Heart right ventricle (tissue), 16 donors: ENCODE measurements at places on chromosomes 16 and 17. TPM values are rescaled to one million over a fixed set of nuclear protein-coding genes. Genes with fewer than 3 reads are reported as not detected.

GRCh38 chr17:35541434-35541833 is 4.0 kb upstream of the SLFN12L start:
- no peak for DNase-seq
- no peaks in the 10 kb centered on the region for H3K27me3 ChIP-seq
- H3K27ac ChIP-seq = peak overlapping the region; percentile 70
- peaks cover 6% of the 10 kb centered on the region for H3K4me1 ChIP-seq

- peak overlapping the region; percentile 71 for H3K27ac ChIP-seq
- peaks cover 70% of the 10 kb centered on the region for H3K4me1 ChIP-seq
- no peaks in the 10 kb centered on the region for H3K27me3 ChIP-seq
- H3K4me3 ChIP-seq = peak overlapping the region; percentile 15
Measured at GRCh38 chr17:77322514-77323412, 182.0 kb downstream of the SEC14L1 start.

DNA sequence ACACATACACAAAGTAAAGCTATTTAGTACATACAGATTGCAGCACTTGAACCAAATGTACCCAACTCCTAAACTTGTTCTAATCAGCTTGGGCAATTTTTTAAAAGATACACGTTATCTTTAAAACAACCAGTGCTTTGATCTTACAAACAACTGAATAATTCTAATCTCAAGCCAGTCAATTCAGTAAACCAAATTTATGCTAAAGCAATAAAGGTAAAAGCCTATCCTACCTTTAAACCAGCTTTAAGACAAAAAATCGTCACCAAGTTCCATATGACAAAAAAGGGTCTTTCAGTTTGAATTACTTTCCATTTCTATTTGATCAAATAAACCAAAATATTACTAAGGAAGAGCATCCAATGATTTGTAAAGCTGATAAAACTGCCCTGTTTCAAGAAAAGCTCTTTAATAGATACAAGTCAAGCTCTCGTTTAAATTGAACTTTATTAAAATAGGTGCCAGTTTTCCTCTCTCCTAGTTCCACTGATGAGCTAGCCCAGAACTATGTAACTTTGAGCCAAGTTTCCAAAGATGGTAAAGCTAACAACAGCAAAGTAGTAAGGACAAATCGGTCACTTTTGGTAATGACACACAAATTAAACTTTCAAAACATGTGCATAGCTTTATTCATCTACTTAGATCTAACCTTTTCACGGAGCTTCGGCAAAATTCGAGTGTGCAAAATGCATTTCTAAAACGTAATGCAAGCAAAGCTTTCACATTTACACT is 10.2 kb downstream of the CRYBA1 start:
- no peaks in the 10 kb centered on the region for H3K27me3 ChIP-seq
- H3K4me1 ChIP-seq = peaks cover 48% of the 10 kb centered on the region
- H3K27ac ChIP-seq = peak overlapping the region; percentile 41
- DNase-seq = no peak

- no peaks in the 10 kb centered on the region for H3K36me3 ChIP-seq
- H3K27ac ChIP-seq = no peak overlapping the region
- peak; percentile 53 for DNase-seq
- peaks cover 12% of the 10 kb centered on the region for H3K4me1 ChIP-seq
- no peak overlapping the region for H3K4me3 ChIP-seq
Measured at GRCh38 chr16:79519448-79519847, 81.1 kb downstream of the MAF start.

- H3K36me3 ChIP-seq = no peaks in the 10 kb centered on the region
- peak; percentile 42 for DNase-seq
- H3K4me3 ChIP-seq = peak overlapping the region; percentile 10
Measured at GRCh38 chr16:75248142-75248535, 3.3 kb downstream of the BCAR1 start.

GRCh38 chr17:15289285-15290183 is 24.4 kb upstream of the PMP22 start:
- no peak overlapping the region for H3K27ac ChIP-seq
- no peak overlapping the region for H3K4me3 ChIP-seq
- DNase-seq = no peak

GRCh38 chr17:77881545-77881944 is 77.0 kb upstream of the TNRC6C start:
- H3K27ac ChIP-seq = peak overlapping the region; percentile 77
- peaks cover 42% of the 10 kb centered on the region for H3K4me1 ChIP-seq

GRCh38 chr16:6888531-6888930 is 444.1 kb upstream of the RBFOX1 start:
- no peaks in the 10 kb centered on the region for H3K36me3 ChIP-seq
- DNase-seq = no peak
- peaks cover 9% of the 10 kb centered on the region for H3K27me3 ChIP-seq
- H3K27ac ChIP-seq = no peak overlapping the region
- H3K4me1 ChIP-seq = no peaks in the 10 kb centered on the region
- H3K4me3 ChIP-seq = no peak overlapping the region

DNA sequence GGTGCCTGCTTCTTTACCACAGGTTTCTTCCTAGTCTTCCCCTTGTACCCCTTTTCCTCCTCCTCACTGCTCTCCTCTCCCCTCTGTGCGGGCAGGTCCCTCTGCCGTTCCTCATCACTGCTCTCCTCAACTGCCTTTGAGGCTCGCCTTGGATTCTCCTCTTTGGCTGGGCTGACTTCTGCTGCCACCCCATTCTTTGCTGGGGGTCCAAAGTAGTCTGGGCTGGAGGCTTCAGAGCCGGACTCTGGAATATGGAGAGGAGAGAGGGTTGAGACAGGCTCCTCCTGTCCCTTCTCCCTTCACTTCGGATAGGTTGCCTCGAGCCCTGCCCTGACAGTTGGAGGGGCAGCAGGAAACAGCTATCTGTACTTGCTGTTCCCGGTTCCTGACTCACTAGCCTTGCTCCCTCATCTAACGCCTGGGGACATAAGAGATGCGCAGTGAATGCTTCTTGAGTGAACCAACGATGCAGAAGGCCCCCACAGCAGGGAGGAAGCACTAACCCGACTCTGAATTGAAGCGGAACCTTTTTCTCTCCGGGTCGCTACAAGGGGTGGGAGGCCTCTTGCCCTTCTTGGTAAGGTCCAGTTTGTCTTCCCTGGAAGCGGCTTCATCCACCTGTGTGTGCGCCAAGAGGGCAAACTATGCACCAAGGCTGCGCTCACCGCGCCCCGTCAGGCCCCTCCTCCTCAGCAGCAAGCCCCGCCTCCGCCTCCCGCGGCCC is 655 bp downstream of the HIRIP3 start:
- peak overlapping the region; percentile 99 for H3K27ac ChIP-seq
- H3K4me3 ChIP-seq = peak overlapping the region; percentile 55
- H3K4me1 ChIP-seq = peaks cover 15% of the 10 kb centered on the region
- H3K36me3 ChIP-seq = no peaks in the 10 kb centered on the region
- H3K27me3 ChIP-seq = no peaks in the 10 kb centered on the region
- peak; percentile 44 for DNase-seq

GRCh38 chr16:57007050-57007449 is 17.7 kb downstream of the NLRC5 start:
- H3K4me3 ChIP-seq = no peak overlapping the region
- no peaks in the 10 kb centered on the region for H3K27me3 ChIP-seq
- DNase-seq = no peak
- H3K27ac ChIP-seq = no peak overlapping the region

DNA sequence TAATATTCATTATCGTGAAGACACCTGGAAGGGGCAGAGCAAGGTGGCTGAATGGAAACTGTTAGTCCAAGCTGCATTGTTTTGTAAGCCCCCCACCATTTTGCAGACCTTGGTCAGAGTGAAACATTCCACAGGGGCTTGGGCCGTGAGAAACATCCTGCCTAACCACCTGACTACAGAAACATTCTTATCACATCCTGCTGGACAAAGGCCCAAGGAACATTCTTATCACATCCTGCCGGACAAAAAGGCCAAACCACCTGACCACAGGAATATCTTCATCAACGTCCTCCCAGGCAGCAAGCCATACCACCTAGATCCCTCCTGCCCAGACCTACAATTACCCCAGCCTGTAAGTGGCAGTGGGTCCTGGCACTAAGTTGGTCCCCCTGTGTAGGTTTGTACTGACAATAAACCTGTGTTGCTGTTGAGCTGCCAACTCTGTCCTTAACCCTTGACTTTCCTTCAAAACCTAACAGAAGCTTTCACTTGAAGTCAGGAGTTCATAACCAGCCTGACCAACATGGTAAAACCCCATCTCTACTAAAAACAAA is 19.6 kb downstream of the ATF7IP2 start:
- H3K27ac ChIP-seq = peak overlapping the region; percentile 17
- no peak for DNase-seq
- H3K36me3 ChIP-seq = peaks cover 14% of the 10 kb centered on the region
- peaks cover 3% of the 10 kb centered on the region for H3K4me1 ChIP-seq
- H3K4me3 ChIP-seq = no peak overlapping the region

DNA sequence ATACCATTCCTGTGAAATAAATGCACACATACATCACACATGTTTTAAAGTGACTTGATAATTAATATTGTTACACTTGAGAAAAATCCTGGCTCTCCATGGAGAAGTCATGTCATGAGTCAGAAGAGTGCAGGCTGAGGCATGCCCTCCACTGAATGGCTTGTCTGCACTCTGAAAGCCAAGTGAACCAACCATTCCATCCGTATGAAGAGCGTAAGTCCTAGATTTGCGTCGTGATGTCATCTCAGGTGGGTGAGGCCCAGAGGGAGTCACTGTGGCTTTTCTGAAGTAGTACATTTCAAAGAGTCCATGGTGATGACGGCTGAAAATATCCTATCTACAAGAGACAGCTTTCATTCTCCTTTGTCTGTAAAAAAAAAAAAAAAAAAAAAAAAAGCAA is 83.5 kb upstream of the IRX5 start:
- H3K36me3 ChIP-seq = no peaks in the 10 kb centered on the region
- H3K4me1 ChIP-seq = no peaks in the 10 kb centered on the region
- H3K27ac ChIP-seq = no peak overlapping the region
- DNase-seq = no peak
- H3K27me3 ChIP-seq = no peaks in the 10 kb centered on the region

GRCh38 chr17:8726941-8727555 is 17.6 kb downstream of the CCDC42 start:
- H3K27ac ChIP-seq = no peak overlapping the region
- H3K27me3 ChIP-seq = no peaks in the 10 kb centered on the region
- H3K4me3 ChIP-seq = no peak overlapping the region
- H3K36me3 ChIP-seq = no peaks in the 10 kb centered on the region
- H3K4me1 ChIP-seq = no peaks in the 10 kb centered on the region
- no peak for DNase-seq

GRCh38 chr17:71325117-71325516 is 795.7 kb upstream of the SOX9 start:
- DNase-seq = no peak
- peaks cover 11% of the 10 kb centered on the region for H3K27me3 ChIP-seq
- no peak overlapping the region for H3K4me3 ChIP-seq

DNA sequence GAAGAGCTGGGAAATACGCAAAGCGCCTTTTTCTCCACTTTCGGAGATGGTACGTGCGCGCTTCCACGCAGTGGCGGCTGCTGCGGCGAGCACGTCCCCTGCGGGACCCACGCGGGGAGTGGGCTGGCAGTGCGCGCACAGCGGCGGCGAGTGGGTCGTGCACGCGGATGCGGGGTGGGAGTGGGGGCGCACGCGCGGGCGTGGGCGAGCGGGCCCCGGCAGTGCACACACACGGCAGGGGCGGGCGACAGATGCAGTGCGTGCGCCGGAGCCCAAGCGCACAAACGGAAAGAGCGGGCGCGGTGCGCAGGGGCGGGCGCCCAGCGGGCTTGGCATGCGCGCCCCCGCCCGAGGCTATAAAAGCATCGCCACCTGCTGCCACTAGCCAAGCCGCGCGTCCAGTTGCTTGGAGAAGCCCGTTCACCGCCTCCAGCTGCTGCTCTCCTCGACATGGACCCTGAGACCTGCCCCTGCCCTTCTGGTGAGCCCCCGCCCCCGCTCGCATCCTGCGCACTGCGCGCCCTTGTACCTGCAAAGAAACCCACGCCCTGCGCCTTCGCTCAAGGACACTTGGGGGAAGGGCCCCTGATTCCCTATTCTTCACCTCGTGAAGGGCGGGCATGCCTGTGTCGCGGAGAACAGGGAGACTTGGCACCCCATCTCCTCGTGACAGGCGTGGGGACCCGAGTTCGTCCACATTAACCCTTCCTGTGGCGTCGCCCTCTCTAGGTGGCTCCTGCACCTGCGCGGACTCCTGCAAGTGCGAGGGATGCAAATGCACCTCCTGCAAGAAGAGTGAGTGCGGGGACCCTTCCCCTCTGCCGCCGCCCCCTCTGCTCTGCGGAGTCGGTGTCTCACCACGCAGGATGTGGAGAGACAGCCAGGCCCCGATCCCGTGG is at the start of gene MT3:
Gene MT3 (plus strand): TSS at position 388 of the 899 bp plus-strand sequence. CDS start 63 bp downstream, at position 451.
- peak; percentile 17 for DNase-seq
- no peaks in the 10 kb centered on the region for H3K36me3 ChIP-seq

DNA sequence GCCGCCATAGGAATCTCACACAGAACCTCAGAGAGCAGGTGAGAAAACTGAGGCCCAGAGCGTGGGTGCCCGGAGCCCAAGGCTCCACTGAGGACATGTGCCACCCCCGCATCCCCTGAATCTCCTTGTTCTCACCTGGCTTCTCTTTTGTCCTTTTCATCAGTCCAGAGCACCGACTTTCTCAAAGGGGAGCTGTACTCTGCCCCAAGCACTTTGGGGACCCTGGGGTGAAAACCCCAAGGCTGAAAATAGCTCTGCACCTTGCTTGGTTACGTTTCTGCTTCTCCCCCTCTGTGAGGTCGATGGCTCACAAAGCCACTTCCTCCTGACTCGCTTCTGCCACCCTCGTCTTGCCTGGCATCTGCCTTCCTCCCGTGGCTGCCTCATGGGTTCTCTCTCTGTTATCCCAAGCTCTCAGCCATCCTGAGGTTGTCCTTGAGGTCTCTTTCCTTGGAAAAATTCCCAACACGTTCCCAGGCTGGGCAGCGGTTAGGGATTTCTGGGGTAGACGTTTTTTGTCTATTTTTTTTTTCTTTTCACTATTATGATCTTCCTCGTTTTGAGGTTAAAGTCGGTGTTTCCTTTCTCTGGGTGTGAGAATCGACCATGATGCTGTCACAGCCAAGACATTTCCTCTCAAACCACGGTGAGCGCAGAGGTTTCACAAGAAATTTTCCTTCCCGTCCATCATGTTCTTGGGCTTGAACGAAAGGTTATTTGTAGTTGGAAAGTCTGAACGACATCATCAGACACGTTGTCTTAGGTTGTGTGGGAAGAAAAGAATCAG is 37.2 kb downstream of the IRF8 start:
- H3K27ac ChIP-seq = no peak overlapping the region
- H3K4me1 ChIP-seq = no peaks in the 10 kb centered on the region
- no peak for DNase-seq

GRCh38 chr16:67404740-67405226 is 11.5 kb upstream of the TPPP3 start:
- peaks cover 39% of the 10 kb centered on the region for H3K4me1 ChIP-seq
- no peak overlapping the region for H3K4me3 ChIP-seq
- no peak overlapping the region for H3K27ac ChIP-seq
- no peak for DNase-seq
- H3K27me3 ChIP-seq = no peaks in the 10 kb centered on the region
- no peaks in the 10 kb centered on the region for H3K36me3 ChIP-seq

The STAC2 gene
- 0.87 TPM for total RNA-seq

The CDRT15L2 gene
- total RNA-seq = not detected

The C16orf86 gene
- total RNA-seq = 4.1 TPM

The CD300H gene
- not detected for total RNA-seq

The STH gene
- not detected for total RNA-seq

The KRTAP1-1 gene
- total RNA-seq = not detected

The PRR29 gene
- 0.44 TPM for total RNA-seq

The KPNB1 gene
- 198 TPM for total RNA-seq

The KRT14 gene
- not detected for total RNA-seq

The CACNG3 gene
- total RNA-seq = not detected

The KRTAP4-1 gene
- total RNA-seq = not detected
